ENCODE measurements at places on chromosomes 2 and 18.

GRCh38 chr18:58225101-58225500 is 181.1 kb downstream of the NEDD4L start:
- DNase-seq: no peak

GRCh38 chr2:98730053-98730706 is 752 bp downstream of the MGAT4A start:
- peak; percentile 84 for DNase-seq

DNA sequence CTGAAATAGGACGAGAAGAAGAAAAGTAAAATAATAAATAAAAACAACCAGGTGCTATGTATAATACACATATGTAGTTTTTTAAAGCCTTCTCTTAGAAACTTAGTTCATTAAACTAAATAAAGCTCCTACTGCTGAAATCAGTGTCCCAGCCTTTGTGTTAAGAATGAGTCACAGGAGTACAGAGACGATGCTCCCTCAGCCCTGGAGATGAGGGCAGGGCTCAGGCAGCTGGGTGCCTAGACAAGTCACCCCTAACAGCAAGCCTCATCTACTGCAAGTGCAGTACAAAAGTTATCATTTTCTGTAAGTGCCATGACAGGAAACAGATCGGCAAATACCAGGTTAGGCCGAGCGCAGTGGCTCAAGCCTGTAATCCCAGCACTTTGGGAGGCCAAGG is 18.2 kb downstream of the KIDINS220 start:
- DNase-seq: no peak

DNA sequence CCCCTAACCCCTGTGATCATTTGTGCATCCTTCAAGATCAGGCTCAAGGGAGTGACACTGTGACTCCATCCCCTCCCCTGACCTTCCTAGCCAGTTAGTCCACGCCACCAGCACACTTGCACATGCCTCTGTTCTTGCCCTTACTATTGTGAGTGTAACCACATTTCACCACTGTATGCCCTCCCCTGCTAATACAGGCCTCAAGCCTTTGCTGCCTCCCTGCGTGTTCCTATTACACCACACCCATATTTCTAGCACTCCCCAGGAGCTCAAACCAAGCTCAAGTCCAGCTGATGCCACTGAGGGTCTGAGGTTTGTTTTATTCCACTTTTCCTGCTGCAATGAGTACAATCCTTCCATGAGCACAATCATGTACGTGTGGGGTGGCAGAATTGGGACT is 288.9 kb upstream of the FBXO11 start:
- no peak for DNase-seq

GRCh38 chr2:181850936-181851560 is 40.5 kb upstream of the ITPRID2 start:
- DNase-seq: no peak

GRCh38 chr2:25671622-25672021 is 1.8 kb downstream of the DTNB start:
- no peak for DNase-seq

DNA sequence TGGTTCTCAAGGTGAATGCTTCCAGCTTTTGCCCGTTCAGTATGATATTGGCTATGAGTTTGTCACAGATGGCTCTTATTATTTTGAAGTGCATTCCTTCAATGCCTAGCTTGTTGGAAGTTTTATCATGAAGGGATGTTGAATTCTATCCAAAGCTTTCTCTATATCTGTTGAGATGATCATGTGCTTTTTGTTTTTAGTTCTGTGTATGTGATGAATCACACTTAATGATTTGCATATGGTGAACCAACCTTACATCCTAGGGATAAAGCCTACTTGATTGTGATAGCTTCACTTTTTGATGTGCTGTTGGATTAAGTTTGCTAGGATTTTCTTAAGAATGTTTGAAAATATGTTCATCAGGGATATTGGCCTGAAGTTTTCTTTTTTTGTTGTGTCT is 112.1 kb downstream of the MBD2 start:
- no peak for DNase-seq

GRCh38 chr2:119243621-119244020 is 20.0 kb downstream of the STEAP3 start:
- no peak for DNase-seq

- no peak for DNase-seq
Measured at GRCh38 chr18:48339692-48340091, 69.5 kb downstream of the ZBTB7C start.

GRCh38 chr2:239778042-239778851 is 246.9 kb downstream of the NDUFA10 start:
- DNase-seq: no peak

DNA sequence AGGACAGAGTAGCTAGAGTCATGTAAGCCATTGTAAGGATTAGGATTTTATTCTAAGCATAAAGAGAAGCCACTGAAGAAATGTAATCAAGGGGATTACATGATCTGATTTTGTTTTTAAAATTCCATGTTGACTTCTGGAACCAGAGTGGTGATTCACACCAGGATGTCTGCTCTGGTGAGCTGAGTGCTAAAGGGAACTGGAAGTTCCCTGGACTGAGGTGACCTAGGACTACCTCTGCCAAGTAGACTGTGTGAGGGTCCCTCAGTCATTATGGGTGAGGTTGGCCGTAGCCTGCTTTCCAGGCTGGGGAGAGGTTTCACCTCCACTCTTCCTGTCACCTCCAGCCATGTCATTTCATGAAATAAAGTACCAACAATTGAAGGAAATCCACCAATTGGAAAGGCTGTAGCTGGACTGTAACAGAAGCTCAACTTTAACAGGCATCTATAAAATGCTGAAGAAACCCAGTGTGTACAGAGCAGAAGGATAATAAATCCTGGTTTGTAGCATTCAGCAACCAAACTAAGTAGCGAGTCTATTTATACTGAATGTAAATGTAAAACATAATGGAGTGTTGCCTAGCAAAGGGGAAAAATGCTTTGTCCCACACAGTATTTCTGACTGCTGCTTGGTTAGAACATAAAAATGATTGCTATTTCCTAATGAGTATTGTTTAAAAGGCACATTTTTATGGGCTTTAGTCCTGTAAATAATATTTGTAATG is 507.4 kb upstream of the PKDCC start:
- DNase-seq: no peak

GRCh38 chr2:46943881-46944798 is 28.5 kb upstream of the MCFD2 start:
- no peak for DNase-seq

DNA sequence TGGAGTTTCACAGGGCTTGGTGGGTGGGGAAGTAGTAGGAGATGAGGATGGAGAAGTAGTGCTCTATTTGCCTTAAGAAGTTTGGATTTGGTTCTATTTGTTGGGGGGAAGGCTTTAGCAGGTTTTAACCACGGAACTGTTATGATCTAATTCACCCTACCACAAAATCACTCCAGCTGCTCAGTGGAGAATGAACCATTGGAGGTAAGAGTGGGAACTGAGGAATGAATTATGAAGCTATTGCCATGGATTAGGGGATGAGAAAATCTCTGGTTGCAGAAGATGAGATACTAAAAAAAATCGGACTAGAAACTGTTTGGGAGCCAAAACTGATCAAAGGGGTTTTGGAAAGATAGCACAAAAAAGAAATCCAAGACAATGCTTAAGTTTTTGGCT is 488.9 kb downstream of the DLGAP1 start:
- DNase-seq: no peak

DNA sequence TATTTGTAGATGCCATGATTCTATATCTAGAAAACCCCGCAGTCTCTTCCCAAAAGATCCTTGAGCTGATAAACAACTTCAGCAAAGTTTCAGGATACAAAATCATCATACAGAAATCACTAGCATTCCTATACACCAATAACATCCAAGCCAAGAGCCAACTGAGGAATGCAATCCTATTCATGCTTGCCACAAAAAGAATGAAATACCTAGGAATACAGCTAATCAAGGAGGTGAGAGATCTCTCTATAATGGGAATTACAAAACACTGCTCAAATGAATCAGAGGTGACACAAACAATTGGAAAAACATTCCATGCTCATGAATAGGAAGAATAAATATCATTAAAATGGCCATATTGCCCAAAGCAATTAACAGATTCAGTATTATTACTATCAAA is 551.4 kb upstream of the SLC39A10 start:
- DNase-seq: no peak

- peak; percentile 59 for DNase-seq
Measured at GRCh38 chr2:42835577-42836371, 43.4 kb upstream of the HAAO start.

Measured in common myeloid progenitor, CD34-positive (primary cell).